ENCODE measurements at places on chromosomes 13 and 19.

DNA sequence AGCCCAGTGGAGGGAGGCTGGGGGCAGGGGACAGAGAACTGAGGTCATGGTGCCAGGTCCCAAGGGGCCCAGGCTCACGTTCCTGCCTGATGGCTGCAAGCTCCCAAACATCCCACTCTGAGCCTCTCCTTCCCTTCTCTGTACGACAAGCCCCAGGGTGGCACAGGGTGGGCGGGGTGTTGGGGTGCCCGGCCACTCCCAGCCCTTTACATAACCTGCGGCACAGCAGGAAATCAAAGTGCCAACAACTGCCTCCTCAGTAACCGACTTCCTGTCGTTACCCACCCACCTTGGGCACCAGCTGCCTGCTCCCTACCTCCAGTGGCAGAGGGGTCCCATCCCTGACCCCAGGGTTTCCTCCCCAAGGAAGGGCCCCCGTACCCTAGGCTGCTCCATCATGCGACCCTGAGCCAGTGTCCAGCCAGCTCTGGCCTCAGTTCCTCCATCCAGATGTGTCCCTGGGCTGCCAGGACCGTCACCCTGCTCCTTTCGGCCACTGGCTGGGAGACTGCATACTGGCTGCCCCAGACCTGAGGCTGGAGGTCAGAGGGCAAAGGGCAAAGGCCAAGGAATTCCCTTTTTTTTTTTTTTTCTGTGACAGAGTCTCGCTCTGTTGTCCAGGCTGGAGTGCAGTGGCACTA is 27.7 kb upstream of the NFIC start:
- DNase-seq, result peak; percentile 6

DNA sequence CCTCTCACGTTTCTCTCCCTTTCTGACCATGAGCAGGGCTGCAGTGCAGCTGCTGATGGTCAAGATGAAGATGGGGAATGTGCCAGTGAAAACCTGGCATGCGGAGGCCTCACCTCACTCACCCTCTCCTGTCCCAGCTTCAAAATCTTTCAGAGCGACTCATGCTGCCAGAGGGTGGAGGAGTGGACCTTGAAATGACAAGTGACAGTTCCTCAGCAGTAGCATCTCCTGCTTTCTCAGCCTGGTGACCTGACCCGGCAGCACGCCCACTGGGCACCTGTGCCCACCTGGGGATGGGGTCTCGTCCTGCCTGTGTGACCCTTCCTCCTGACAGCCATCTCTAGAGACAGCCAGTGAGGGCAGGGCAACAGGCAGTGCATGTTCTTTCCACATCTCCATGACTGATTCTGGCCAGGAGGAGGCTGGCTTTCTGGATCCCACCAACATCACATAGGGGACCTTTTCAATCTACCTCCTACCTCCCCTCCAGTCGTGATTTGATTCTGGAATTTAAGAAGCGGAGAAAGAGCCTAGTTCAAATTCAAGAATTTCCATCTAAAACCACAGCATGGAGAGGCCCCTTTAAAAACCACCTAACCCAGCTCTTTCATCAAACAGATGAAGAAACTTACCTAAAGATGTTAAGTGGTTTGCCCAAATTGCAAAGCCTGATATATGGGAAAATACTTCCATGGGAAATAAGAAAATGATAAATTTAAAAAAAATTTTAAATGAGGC is 45.8 kb downstream of the RFX2 start:
- no peak for DNase-seq

GRCh38 chr19:11159598-11160439 is 4.2 kb upstream of the SPC24 start:
- DNase-seq, result no peak

- peak; percentile 99 for DNase-seq
Observed at GRCh38 chr19:5790559-5791520, at the start of gene DUS3L. DUS3L (minus strand) TSS chr19:5791163; CDS start chr19:5791141, 22 bp downstream.

GRCh38 chr13:107301724-107302374 is 733.9 kb upstream of the ARGLU1 start:
- DNase-seq, result no peak

DNA sequence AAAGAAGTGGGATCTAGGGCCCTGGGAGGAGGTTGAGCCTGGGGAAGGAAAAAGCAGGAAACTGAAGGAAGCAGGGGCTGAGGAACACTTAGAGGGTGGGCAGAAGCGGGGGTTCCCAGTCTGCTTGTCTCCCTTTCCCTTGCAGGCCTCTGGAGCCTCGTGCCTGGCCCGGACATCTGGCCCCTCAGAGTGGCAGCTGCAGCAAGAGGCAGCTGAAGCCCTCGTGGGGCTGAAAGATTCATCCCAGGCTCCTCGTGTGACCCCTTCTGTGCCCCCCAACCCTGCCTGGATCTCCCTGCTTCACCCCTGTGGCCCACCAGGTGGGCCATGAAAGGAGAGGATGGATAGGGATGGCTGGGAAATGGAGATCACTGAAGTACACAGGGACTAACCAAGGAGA is 5.5 kb downstream of the DMRTC2 start:
- DNase-seq, result no peak

GRCh38 chr13:25300861-25301346 is 521 bp upstream of the NUP58 start:
- DNase-seq, result peak; percentile 5

- DNase-seq, result no peak
Observed at GRCh38 chr13:112068540-112069060, 1.7 kb downstream of the SOX1 start.

DNA sequence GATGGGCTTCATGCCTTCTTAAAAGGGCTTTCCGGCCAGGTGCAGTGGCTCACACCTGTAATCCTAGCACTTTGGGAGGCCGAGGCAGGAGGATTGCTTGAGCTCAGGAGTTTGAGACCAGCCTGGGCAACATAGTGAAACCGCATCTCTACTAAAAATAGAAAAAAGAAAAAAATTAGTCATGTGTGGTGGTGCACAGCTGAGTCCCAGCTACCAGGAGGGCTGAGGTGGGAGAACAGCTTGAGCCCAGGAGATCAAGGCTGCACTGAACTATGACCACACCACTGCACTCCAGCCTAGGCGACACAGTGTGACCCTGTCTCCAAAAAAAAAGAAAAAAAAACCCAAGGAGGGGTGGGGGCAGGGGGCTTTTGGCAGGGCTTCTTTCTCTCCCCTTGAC is 7.2 kb downstream of the CARS2 start:
- DNase-seq, result no peak

DNA sequence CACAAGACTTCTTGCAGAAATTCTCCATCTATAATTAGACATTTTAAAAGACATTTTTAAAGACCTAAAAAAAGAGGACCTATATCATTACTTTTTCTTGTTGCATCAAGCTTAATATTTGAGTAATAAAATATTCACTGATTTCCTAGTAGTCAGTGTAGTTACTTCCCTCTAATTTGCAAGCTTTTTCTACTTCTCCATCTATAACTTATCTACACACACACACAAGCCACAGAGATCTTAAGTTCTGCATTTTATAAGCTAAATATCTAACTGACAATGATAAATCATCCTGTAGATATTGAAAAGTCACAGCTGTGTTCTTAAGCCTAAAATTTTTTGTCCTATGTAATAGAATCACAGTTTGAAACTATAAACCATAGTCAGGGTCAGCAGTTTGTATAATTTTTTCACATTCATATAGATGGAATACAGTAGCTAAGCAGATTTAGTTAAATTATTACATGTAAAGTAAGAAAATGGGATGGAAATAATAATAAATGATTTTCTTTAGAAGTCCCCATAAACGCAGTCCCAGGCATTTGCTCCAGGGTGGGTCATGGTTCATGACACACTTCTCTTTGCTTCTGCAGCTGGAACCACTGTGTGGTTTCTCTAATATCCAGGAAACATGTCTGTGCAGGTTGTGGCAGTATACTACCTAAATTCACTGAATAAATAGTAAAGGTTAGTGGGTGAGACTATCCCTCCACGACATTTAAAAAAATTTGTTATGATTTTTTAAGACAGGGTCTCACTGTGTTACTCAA is 60.2 kb downstream of the ESD start:
- no peak for DNase-seq

- DNase-seq, result no peak
Observed at GRCh38 chr19:30391554-30392551, 19.7 kb downstream of the ZNF536 start.

- no peak for DNase-seq
Observed at GRCh38 chr13:21053231-21053630, 8.2 kb downstream of the LATS2 start.

GRCh38 chr19:29074579-29074978 is 138.4 kb downstream of the UQCRFS1 start:
- DNase-seq, result no peak

- no peak for DNase-seq
Observed at GRCh38 chr13:95530178-95530577, 22.3 kb upstream of the CLDN10 start.

- DNase-seq, result no peak
Observed at GRCh38 chr19:7670150-7670783, 1.4 kb downstream of the RETN start.

DNA sequence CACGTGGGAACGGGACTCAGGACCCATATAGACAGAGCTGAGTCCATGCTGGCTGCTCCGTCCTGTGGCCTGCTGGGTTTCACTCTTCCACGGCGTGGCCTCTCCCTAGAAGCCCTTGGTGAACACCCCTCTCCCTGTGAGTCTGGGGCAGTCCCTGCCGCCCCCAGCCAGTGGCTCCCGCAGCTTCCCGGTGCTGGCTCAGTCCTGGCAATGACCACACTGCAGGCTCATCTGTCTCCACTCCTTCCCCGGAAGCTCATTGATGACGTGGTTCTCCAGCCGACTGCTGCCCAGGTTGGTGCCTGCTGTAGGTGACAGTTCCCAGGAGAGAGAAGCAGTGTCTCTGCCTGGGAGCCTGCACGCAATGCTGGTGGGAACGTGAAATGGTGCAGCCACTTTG is 2.1 kb upstream of the TEX29 start:
- no peak for DNase-seq

DNA sequence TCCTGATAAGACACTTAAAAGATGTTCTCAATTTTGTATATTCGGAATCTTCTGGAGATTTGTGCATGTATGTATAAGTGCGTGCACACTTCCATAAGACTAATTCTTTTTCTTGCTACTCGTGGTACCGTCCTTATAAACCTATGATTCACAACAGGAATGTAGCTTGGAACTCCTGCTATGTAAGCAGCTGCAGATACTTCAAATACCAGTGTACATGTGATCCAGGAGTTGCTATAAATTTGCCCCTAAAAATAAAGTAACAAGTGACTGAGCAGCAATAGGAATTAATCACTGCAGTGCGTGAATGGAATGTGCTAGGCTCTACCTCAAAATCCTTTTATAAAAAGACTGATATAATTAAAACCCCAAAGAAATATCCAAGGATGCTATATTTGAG is 214.9 kb downstream of the KLF5 start:
- no peak for DNase-seq

- no peak for DNase-seq
Observed at GRCh38 chr19:1756705-1757465, 3.6 kb downstream of the ONECUT3 start.

- DNase-seq, result no peak
Observed at GRCh38 chr19:50568728-50569698, 778 bp upstream of the LRRC4B start.

DNA sequence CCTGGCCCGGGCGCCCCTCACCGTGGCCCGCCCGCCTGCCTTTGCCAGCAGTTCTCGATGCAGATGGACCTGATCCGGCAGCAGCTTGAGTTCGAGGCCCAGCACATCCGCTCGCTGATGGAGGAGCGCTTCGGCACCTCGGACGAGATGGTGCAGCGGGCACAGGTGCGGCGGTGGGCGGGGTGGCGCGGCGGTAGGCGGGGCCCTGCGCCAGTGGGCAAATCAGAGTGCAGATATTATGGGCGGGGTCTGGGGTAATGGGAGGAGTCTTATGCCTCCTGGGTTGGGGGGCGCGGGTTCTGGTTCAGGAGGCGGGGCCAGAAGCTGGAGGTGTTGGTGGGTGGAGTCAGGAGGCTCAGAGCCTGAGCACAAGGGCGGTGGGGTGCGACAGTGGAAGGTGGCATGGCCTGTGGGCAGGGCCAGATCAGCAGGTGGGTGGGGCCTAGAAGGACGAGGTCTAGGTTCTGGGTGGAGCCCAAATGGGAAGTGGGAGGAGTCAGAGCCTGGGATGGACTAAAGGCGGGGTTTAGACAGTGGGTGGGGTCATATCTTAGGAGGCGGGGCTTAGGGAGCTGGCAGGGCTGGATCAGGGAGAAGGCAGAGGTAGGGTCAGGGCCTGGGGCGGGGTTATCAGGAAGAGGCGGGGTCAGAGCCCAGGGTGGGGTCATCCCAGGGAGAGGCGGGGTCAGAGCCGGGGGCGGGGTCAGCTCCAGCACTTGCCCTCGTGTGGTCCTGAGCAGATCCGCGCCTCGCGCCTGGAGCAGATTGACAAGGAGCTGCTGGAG is 5.6 kb downstream of the APC2 start:
- peak; percentile 71 for DNase-seq

DNA sequence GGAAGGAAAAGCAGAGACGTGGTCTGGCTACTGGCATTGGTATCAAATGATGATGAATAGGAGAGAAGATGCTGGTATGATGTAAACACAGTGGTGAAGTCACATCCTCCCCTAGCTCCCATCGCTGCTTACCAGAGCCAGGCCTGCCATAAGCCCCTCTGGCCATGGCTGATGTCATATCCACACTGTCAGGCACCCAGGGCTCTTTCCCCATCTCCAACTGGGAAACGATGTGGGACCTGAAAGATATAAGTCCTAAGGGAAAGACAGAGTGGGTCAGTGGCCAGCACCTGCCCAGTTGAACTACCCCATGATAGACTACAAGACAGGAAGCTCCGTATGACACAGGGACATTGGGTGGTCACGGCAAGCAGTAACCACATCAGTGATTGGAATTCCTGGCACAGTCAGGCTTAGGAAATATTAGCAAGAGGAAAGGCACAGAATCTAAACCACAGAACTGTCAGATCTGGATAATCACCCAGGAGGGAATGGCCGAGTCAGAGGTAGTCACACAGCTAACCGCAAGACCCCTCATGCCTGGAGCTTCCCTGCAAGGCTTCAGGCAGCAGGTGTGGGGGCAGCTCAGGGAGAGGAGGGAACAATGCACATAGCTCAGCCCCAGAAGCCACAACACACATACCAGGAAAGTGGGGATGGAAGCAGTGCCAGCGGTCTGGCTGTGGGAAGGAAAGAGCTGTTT is 3.8 kb downstream of the ZNF792 start:
- DNase-seq, result no peak

DNA sequence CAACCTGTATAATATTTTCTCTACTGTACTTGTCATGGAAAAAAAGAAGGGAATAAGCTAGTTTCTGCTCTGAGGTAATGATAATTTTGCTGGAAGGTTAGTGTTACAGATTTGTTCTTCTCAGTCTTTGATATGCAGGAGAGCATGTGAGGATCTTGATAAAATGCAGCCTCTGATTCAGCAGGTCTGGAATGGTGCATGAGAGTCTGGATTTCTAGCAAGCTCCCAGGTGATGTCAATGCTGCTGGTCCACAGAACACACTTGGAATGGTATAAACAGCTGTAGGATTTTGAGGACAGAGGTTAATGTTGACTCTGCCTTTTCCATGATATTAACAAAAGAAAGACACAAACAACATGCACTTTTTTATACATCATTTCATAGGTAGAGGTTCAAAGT is 173.6 kb downstream of the NDFIP2 start:
- DNase-seq, result no peak

GRCh38 chr13:35768073-35768472 is 291.6 kb upstream of the MAB21L1 start:
- DNase-seq, result no peak

Data from GM12892 (cell line).